ENCODE measurements at places on chromosomes 4 and X. TPM values are rescaled to one million over a fixed set of nuclear protein-coding genes. Genes with fewer than 3 reads are reported as not detected.

Gene ADH1C
- total RNA-seq, result 0.64 TPM

GRCh38 chrX:130846746-130847145 lies 56.3 kb downstream of the ENOX2 start:
- no peak for ATAC-seq

Gene VCX
- not detected for total RNA-seq

DNA sequence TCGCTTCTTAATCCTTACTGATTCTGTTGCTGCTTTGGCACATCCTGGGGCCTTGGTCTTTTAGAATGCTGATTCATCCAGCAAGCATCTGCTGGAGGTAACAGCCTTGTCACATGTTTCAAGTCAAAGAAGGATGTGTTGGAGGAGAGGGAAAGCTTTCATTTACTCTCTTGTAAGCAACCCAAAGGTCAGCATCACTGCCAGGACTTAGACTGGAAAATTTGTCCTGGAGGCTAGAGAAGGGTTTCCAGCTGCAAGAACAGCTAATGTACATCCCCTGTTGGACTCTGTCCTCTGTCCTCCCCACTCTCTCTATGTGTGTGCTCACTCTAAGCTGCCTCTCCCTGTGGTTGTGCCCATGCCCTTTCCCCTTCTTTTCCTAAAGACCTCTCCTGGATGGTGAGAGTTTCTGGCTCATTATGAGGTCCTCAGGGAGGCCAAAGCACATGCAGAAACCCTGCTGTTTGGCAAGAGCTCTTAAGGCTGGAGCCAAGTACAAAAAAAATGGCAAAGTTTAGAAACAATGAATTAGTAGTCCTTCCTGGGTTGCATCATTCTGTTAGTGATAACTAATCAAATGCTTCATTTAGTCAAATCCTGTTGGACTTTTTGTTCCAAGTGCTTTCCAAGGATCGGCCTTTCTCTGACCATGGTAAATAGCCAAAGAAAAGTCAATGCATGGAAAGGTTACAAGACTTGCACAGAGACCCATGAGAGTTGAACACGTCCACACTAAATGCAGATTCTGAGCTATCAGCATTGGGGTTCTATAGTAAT lies 13.4 kb upstream of the SRPX start:
- ATAC-seq, result no peak

DNA sequence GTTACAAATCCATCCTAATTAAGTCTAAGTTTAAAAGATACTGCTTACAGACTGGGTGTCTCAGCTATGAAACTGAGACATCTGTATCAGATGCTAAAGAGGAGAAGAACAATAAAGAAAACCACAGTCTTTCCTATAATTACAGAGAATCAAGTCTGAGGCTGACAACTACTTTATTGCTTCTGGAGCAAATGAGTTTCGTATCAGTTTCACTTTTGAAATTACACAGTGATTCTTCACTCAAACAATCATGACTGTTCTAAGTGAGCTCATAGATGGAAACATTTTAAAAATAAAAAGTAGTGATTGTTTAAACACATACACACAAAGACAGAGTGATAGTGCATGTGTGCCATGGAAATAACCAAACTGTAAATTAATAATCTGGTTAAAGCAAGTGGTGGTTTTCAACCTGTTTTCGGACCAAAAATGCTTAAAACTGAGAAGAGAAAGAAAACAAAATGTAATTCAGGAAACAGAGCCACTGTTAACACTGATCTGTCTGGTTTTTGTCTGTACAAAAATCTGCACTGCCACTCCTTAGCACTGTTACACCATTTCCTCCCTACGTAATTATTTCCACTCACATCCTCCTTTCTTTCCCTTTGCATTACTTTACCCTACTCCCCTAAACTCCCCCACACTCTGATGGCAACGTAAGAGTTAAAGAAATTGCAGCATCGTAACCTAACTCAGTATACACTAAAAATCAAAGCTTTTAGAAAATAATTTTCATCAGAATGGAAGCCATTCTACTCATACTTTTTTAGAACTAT lies 12.5 kb downstream of the RFC1 start:
- ATAC-seq, result peak; percentile 92

- ATAC-seq, result peak; percentile 94
Measured at GRCh38 chr4:151227731-151228130, 49.2 kb upstream of the PRSS48 start.

- no peak for ATAC-seq
Measured at GRCh38 chr4:138449938-138450337, 207.8 kb upstream of the SLC7A11 start.

DNA sequence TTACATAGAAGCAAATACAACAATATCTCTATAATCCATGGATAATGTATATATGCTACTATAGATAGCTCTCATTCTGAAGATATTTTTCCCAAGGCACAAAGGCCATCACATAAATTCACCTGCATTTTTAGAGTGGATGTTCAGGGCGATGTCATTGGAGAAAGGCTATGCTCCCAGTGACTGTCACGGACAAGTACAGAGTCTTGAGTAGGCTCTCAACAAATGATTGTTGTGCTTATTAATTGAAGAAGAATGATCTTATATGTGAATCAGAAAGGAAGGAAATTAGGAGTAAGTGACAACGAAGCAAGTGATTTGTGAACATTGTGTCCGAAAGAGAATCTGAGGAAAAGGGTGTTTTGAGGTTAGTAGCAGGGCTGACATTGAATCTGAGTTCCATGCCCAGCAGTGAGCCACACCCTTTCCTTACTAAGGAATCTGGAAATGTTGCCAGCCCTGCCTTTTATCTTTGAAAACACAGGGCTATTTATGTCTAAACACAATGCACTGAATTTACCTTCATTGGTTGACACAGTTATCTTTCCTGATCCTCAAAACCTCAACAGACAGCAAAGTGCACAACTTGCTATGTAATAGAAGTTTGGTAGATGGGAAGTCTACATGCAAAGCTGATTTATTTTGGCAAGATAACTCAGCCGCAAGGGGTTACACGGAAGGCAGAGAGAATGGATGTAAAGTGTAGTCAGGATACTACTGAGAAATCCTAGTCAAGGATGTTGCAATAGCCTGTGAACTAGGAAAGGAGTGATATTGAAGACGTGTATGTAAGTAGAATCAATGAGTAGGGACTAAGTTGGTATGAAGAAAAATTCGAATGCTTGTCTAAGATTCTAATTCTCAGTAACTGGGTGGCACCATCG lies 50.4 kb downstream of the SORBS2 start:
- ATAC-seq, result no peak

GRCh38 chr4:86184901-86185285 lies 175.0 kb downstream of the MAPK10 start:
- ATAC-seq, result no peak

GRCh38 chr4:156294577-156294976 lies 340.9 kb upstream of the CTSO start:
- no peak for ATAC-seq

DNA sequence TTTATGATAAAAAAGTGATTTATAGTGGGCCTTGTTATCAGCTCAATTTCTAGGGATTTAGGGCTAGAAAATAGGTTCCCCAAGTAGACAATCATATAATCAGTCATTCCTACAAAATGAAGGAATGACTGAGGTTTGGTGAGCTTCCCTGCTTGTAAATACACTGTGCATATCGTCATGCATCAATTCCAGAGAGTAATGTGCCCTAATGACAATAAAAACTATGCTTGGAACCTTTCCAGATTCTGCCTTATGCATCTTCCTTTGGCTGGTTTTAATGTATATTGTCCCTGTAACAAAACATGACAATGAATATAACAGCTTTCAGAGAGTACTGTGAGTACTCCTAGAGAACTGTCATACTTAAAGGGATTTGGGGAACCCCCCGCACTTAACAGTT lies 1310.9 kb downstream of the PCDH7 start:
- ATAC-seq, result no peak

- ATAC-seq, result peak; percentile 46
Measured at GRCh38 chrX:38347136-38347535, 5.3 kb upstream of the OTC start.

- ATAC-seq, result peak; percentile 37
Measured at GRCh38 chr4:3879681-3880614, 113.8 kb downstream of the ADRA2C start.

DNA sequence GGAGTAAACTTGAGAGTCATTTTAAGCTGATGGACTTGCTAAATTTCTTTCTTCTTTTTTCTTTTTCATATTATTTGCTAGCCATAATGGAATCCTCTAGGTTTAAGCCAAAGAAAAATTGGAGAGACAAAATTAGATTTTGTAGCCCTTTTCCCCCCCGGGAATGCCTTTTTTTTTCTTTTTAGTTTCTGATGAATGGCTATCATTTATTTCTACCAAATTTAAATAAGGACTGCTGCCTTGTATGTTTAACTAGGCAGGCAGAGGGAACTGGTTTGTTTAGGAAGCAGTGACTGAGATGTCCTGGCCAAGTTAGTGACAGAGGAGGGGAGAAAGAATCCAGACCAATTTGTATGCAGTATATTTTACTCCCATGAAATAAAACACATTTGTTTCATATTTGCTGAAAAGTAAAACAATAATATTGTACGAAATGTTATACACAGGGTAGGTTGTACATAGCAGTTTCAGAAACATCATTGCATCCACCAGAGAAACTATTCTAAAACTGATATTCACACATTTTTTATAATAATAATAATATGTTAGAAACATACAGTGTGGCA lies 5.7 kb downstream of the PITX2 start:
- no peak for ATAC-seq

DNA sequence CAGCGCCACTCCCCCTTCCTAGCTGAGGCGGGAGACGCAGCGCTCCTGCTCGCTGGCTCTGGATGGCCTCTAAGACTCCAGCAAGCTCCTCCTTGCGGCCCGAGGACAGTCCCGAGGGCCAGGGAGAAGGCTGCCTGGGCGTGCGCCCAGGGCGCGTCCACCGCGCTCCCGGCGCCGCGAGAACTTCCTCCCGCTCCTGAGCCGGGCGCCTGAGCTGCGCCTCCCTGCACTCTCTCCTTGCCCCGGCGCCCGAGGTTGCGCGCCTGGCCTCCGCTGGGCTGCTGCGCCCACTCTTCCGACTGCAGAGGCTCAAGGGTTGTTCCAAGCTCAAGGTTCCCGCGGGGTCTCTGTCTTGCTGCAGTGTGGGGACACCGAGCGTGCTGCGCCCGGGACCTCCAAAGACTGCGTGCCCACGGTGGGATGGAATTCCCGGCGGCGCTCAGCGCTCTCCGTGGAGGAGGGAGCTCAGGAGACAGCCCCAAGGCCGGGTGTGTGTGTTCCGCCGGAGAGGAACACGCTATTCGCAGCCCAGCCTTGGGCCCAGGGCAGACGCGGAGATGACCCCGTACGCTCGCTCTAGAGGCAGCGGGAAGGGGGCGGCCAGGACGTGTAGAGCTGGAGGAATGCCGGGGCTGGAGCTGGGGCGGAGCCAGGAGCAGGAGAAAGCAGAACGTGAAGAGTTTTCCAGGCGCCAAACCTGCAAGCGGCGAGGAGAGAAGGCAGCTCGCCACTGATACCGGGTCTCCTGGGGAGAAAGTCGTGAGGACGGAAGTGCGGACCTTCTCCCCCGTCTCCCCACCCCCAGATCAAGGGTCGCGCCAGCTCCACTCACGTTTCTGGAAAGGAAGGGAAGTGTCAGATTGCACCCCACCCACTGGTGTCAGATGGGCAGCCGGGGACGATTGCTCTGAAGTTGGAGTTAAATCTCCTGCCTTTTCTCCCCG lies at the start of gene ARHGAP6:
TSS of gene ARHGAP6 (minus strand) at position 753 of the 944 bp plus-strand sequence. CDS start 1,092 bp downstream, outside the sequence.
- peak; percentile 36 for ATAC-seq

Gene CTAG2
- total RNA-seq, result not detected

Gene UGT8
- 1.1 TPM for total RNA-seq

- ATAC-seq, result no peak
Measured at GRCh38 chr4:2051086-2051485, 8.0 kb upstream of the NAT8L start.

DNA sequence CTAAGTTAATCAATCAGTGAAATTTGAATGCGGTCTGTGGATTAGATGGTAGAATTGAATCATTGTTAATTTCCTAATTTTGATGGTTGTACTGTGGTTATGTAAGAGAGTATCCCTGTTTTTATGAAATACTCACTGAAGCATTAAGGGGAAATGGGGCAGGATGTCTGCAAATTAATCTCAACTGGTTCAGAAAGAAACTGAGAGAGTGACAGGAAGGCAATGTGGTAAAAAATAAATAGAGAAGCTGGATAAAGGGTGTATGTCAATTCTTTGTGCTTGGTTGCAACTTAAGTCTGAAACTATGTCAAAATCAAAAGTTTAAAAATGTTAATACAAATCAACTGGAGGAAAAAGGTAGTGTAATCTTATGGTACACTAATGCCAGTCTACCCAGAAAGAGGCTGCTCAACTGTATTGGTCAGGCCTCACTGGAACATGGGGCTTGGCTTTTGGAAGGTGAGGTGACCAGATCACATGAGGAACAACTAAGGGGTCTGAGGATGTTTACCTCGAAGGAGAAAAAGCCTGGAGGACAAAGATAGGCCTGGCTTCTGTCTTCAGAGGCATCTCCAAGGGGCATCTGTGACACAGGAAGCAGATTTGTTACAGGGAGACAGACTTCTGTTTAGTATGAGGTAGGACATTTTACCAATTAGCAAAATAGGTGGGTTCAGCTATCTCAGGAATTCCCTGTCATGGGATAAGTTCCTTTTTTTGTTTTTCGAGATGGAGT lies 83.1 kb downstream of the DLG3 start:
- no peak for ATAC-seq

DNA sequence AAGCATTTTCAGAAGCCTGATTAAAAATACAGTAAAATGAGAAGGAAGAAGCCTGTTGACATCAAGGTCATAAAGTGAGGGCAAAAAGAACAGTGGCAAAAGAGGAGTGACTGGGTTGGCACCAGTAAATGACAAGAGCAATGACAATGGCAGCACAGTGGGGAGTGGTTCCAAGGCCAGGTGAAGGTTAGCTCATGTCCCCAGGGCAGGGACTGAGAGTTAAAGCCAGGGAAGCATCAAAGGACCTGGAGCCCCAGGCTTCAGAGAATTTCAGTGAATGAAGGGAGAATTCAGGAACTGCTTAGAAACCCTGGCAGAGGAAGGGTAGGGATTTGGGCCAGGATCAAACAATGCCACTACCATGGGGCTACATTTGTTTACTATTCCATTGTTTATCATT lies 8.8 kb upstream of the PIGA start:
- ATAC-seq, result no peak

Gene LETM1
- total RNA-seq, result 55.0 TPM

Gene CSAG3
- not detected for total RNA-seq

- no peak for ATAC-seq
Measured at GRCh38 chr4:64670647-64671046, 261.4 kb upstream of the TECRL start.

- no peak for ATAC-seq
Measured at GRCh38 chr4:143360838-143361625, 24.4 kb downstream of the GAB1 start.

Gene EGFL6
- total RNA-seq, result 4.4 TPM

Gene TSPAN7
- total RNA-seq, result 11.3 TPM

GRCh38 chr4:40564004-40564403 lies 65.7 kb downstream of the RBM47 start:
- ATAC-seq, result peak; percentile 53

DNA sequence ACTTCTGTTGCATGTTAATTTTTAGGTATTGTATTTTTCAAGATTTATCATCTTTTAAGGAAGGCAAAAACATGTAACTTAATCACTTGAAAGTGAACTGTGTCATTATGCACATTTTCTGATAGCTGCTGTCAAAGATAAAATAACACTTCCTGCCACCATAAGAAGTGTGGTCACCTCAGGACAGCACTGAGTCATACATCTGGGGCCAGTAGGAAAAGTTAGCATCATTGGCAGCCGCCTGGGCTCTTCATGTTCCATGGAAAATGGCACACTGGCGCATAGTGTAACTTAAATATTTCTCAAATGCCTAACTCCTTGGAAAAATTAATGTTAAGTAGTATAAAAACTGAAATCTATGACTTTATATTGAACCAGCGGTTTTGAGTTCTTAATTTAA lies 24.2 kb downstream of the CNKSR2 start:
- no peak for ATAC-seq

- ATAC-seq, result no peak
Measured at GRCh38 chr4:142404191-142404611, 441.9 kb downstream of the INPP4B start.

Gene SOX3
- not detected for total RNA-seq

Gene STARD8
- total RNA-seq, result 0.96 TPM

Measured in esophagus mucosa (tissue), 1 donor.